ENCODE measurements at places on chromosomes 11 and 22.

- no peak for DNase-seq
These were observed 38.1 kb upstream of the PRDM11 start for GRCh38 chr11:45108070-45109064.

DNA sequence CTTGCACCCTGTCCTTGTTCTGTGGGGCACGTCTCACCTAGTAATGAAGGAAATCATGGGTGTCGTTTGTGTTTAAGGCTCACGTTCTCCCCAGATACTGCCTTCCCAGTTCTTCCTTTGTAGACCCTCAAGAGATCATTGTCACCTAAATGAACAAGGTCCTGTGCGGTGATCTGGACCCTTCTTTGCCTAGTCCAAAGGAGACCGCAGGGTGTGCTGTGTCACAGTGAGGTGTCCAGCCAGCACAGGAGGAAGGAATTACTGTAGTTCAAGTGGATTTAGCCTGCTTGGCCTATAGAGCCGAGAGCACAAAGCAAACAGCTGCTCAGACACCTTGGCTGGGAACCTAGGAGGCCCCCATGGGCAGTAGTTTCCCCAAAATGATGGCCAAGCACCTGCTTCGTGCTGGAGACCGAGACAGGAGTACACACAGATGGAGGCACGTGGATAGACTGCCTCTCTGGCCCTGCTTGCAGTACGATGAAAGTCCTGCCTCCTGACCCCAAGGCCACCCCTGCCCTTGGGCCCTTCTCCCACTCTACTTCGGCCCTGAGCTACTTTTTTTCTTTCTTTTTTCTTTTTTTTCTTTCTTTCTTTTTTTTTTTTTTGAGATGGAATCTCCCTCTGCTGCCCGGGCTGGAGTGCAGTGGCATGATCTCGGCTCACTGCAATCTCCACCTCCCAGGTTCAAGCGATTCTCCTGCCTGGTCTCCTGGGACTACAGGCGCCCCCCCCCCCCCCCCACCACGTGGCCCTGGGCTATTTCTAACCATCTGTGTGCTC is 19.4 kb upstream of the PPFIA1 start:
- DNase-seq: no peak

- no peak for DNase-seq
These were observed 4.7 kb downstream of the OR8U1 start for GRCh38 chr11:56380120-56380519.

DNA sequence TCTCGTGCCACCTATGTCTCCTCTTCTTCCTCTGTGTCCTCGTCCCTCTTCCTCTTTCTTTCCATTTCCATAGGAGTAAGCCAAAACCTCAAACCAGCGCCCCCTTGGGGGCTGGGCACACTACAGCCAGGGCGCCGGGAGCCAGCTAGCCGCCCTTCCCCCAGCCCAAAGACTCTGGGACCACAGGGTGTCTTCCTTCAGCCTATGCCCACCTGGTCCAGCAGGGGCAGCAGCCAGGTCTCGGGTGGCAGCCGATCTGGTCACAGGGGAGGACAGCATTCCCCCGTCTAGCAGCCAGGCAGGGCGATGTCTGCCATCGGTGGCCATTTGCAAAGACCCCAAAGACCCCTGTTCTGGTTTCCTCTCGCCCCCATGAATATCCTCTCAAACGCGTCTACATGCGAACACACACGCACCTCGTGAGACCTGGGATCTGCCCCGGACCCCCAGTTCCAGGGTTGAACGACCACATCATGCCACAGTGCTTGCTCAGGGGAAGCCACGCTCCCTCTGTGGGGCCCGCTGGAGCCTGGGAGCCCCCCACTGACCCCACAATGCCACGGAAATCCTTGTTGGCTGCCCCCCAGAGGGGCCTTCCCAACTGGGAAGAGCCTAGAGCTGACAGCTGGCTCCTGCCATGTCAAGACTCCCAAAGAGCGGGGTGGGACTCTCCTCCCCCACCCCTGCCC is 546.0 kb upstream of the CCDC179 start:
- DNase-seq: no peak

- DNase-seq: no peak
These were observed 200.0 kb downstream of the TBC1D22A start for GRCh38 chr22:46962406-46962805.

- DNase-seq: no peak
These were observed 117.2 kb upstream of the IGLL5 start for GRCh38 chr22:22770280-22770871.

DNA sequence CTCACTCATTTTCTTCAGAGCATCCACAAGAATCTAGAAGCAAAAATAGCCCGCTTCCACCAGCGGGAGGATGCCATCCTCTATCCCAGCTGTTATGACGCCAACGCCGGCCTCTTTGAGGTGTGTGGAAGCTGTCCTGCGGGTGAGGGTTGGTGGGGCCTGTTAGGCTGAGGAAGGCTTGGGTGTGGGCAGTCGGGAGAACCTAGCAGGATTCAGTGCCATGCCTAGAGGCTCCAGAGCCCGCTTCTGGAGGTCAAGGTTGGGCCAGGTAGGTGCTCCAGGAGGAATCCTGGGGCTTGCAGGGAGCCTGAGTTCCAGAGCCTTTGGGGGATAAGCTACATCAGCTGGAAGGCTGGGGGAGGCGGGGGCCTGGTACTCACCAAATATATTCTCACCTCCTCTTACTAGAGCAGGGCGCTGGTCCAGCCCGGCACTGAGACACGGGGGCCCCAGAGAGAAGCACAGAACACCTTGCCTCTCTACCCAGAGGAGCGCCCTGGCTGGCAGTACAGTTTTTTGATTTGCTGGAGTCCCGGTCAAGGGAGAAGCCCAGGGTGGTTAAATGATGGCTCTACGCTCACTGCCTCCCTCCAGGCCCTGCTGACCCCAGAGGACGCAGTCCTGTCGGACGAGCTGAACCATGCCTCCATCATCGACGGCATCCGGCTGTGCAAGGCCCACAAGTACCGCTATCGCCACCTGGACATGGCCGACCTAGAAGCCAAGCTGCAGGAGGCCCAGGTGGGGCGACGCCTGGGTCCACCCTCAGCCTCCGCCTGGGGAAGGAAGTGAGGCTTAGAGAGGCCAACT is 5.3 kb downstream of the GCAT start:
- DNase-seq: no peak

DNA sequence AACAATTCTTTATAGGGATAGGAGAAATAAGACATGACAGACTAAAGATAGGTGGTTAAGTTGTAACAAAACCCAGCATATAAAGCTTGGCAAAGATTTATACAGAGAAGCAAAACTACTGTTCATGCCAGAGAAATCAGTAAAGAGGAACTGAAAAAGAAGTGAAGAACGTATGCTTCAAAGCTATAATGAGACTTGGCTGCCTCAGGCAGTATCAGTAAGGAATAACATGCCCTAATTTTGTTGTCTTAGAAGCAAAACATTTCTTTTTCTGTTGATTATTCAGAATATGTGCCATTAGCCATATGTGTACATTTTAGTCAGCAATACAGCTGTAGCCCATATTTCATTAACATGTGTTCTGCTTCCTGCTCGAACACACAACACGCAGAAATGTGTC is 403.2 kb downstream of the NELL1 start:
- DNase-seq: no peak

GRCh38 chr11:124946735-124947141 is 7.3 kb upstream of the CCDC15 start:
- DNase-seq: no peak

DNA sequence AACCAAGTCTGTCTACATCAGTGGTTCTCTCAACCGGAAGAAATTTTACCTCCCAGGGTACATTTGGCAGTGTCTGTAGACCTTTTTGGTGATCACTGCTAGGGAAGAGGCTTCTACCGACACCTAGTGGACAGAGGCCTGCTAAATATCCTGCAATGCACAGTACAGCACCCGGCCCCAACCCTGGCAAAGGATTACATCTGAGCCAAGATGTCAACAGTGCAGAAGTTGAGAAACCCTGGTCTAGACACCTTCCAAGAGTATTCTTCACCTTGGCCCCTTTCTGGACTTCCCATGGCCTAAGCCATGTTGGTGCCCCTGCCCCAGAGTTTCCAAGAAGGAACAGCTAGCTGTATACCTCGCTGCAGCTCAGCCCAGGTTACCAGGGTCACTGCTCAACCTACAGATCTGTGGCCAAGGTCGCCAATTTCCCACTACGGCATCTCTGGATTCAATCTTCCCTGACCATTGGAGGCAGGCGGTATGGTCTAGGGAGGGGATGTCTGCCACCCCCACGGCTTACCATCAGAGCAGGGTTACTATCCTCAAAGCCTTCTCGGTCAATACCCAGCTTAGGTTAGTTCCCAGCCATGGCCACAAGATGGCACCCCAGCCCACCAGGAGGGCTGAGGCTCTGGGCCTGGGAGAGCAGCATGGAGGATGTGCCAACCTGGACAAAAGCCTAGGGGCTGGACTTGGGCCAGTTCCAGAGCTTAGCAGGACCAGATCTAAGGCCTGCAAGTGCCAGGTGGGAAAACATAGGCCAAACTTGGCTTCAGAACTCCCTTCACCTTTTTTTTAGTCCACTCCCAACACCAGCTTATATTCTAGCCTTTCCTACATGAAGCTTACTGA is 3.7 kb upstream of the KCNC1 start:
- peak; percentile 98 for DNase-seq

GRCh38 chr11:90309693-90310092 is 86.8 kb upstream of the CHORDC1 start:
- no peak for DNase-seq

DNA sequence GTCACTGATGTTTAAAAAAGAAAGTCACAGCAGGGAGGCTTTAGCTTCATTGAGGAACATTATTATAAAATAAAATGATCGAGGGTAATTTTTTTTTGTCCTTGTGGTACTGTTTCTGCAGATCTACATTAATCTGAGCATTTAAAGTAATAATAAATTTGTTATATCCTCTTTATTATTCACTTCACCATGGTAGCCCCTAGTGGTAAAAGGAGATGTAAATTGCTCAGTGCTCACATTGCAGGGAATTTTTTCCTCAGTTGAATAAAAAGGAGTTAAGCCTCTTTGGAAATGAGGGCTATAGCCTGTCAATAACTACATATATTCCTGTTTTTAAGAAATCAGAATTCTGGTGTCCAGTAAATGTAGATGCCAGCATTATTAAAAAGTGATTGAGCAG is 99.7 kb upstream of the VPREB1 start:
- no peak for DNase-seq

DNA sequence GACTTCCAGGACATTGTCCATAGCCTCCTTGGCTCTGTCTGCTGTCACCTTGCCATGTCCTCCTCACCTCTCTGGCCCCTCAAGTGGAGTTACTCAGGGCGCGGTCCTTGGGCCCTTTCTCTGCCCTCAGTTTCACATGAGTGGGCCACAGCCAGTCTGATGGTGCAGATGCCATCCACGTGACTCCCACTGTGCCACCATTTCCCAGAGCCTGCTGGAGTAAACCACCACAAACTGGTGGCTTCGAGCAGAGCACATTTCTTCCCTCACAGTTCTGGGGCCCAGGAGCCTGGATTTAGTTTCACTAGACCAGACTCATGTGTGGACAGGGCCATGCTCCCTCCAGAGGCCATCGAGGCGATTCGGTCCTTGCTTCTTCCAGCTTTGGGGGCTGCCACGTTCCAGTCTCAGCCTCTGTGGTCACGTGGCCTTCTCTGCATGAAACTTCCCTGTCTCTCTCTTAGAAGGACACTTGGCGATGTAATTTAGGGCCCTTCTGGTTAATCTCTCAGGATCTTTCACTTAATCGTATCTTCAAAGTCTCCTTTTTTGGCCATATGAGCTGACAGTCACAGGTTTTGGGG is 14.6 kb downstream of the SMARCB1 start:
- no peak for DNase-seq

DNA sequence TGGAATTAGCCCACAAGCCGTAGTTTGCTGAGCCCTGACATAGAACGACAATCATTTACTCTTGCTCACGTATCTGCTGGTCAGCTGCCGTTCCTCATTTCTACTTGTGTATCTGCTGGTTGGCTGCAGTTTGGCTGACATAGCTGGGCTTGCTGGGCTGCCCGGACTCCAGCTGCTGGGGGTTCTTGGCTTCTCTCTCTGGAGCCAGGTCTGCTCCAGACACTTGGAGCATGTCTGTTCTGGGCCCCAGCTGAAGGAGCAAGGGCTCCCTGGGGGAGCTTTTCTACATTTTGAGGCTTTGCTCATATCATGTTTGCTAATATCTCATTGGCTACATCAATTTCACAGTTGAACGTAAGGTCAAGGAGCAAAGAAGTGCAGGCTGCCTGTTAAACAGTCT is 47.3 kb downstream of the PRDM11 start:
- DNase-seq: no peak

- DNase-seq: no peak
These were observed 619.0 kb downstream of the SOX6 start for GRCh38 chr11:15737320-15737719.

- no peak for DNase-seq
These were observed 14.2 kb downstream of the BRSK2 start for GRCh38 chr11:1403721-1404460.

DNA sequence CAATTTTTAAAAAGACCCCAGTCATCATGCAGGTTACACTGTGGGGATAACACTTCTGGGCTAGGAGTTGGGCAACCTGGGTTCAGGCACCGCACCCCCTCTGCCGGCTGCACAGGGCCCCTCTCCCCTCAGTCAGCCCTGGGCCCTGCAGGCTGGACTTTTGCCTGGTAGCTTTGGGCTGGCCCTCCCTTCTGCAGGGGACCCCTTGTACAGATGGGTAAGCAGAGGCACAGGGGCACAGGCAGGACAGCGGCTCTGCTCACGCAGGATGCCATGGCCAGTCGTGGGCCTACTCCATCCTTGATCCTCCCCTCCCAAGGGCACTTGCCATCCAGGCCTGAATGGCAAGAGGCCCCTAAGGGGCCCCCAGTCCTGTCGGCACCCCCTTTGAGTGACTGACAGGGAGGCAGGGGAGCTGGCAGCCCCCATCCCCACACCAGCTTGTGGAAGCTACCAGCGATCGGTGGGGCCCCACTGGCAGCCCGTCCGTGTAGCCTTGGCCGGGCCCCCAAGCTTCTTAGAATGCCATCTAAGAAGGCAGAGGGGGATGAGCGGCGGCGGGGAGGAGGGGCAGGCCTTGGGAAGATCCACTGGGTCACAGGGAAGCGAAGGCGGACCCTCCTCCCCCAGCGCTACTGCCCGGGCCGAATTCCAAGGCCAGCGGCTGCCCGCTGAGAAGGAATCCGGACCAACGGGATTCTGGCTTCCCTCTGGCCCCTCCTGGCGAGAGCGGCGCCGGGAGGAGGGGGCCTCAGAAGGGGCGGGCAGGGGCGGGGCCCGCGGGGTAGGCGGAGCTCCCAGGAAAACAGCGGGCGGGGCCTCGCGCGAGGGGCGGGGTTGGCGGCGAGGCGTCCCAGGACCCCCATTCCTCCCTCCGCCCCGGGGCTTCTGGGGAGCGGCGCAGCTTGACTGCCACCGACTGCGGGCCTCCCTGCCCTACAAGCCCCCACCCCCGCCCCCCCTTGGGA is 6.8 kb upstream of the CHKA start:
- DNase-seq: no peak

DNA sequence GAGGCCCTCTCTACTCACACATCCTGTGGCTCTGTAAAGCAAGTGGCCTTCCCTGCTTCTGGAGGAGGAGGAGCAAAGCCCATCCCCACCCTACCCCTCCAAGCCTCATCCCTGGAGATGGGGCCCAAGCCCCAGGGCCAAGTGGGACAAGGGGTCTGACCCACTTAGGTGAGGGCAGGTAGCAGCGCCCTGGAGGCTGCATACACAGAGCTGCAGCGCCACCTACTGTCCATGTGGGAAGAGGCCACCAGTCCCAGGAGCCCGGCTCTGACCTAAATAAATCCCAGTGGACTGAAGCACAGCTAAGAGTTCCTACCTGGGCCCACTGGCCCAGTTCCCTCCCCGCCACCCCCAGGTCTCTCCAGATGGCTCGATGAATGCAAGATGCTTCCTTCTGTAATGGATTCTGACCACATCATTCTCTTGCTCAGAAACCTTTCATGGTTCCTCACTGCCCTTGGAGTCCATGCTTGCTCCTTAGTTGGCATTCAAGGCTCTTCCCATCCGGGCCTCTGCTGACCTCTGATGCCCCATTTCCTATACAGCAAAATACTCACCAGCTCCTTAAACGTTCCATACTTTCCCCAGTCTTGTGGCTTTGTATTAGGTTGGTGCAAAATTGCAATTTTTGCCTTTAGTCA is 62.1 kb downstream of the THAP12 start:
- DNase-seq: peak; percentile 14
